ENCODE measurements at places on chromosomes 3 and 15.

- DNase-seq, result no peak
Observed at GRCh38 chr3:43923104-43923882, 232.6 kb downstream of the ABHD5 start.

- DNase-seq, result peak; percentile 98
Observed at GRCh38 chr3:23071758-23072157, 131.4 kb upstream of the UBE2E2 start.

- DNase-seq, result peak; percentile 75
Observed at GRCh38 chr3:42780892-42781700, 8.0 kb upstream of the CCDC13 start.

GRCh38 chr3:45509768-45510129 lies 84.8 kb upstream of the LIMD1 start:
- no peak for DNase-seq

- no peak for DNase-seq
Observed at GRCh38 chr3:128353991-128354687, 112.6 kb downstream of the DNAJB8 start.

- DNase-seq, result no peak
Observed at GRCh38 chr3:119018690-119019463, 15.8 kb downstream of the IGSF11 start.

GRCh38 chr3:157098823-157099185 lies 61.1 kb downstream of the CCNL1 start:
- DNase-seq, result no peak

- DNase-seq, result peak; percentile 52
Observed at GRCh38 chr3:79086514-79086913, 681.3 kb downstream of the ROBO1 start.

DNA sequence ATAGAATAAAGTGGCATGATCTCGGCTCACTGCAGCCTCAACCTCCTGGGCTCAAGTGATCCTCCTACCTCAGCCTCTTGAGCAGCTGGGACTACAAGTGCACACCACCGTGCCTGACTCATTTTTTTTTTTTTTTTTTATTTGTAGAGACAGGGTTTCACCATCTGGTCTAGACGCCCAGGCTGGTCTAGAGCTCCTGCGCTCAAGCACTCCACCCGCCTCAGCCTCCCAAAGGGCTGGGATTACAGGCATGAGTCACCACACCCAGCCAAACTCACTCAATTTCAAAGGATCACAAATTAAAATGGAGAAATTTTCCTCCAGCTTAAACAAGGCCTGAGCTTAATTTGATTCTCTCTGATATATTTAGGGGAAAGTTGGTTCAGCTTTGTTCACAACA lies 27.3 kb upstream of the NMB start:
- DNase-seq, result peak; percentile 80

DNA sequence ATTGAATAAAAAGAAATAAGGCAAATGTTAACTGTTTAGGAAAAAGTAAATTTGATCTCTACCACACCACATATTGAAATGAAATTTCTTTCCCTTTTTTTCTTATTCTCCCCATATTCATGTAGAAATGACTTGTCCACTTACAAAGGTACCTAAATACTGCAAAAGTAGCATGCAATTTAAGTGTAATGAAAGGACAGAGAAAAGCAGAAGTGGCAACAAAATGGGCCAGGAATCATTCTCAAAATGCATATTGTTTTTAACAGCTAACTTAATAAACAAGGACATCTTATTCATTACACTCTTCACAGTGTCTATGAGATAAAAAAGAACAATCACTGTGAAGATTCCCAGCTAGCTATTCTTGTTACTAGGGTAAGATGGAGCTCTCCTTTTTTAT lies 40.6 kb upstream of the FGF7 start:
- DNase-seq, result no peak

DNA sequence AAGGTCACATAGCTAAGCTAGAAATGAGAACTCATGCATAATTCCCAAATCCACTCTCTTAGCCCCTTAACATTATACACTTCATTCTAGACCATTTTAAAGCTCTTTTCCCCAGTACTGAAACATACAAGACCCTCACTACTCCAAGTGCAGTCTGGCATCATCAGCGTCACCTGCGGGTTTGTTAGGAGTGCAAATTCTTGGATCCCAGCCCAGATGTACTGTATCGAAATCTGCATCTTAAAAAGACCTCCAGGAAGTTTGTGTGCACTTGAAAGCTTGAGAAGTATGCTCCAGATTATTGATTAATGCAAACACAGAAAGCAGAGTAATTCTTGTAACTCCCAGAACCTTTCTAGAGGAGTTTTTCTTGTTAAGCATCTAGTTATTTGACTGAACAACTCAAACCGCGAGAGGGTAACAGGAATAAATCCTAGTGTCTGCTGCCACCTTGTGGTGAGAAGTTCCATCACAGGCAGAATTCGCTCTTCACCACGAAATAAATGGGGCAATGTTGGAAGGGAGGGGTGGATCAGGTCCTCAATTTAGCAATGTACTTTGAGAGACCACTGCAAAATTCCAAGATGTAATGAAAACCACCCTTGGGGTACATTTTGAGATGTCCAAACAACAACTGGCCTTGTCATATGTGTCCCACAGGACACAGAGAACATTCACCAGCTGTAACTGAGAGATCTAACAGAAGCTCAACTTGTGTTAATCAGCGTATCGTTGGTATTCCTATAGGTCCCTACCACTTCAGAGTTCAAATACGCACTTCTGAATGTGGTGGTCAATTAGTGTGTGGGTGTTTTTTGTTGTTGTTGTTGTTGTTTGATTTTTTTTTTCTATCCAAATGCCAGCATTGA lies 583 bp upstream of the C3orf49 start:
- peak; percentile 59 for DNase-seq

GRCh38 chr3:190205739-190206138 lies 85.0 kb upstream of the P3H2 start:
- peak; percentile 96 for DNase-seq

GRCh38 chr3:115148142-115148790 lies 1.2 kb upstream of the ZBTB20 start:
- no peak for DNase-seq

DNA sequence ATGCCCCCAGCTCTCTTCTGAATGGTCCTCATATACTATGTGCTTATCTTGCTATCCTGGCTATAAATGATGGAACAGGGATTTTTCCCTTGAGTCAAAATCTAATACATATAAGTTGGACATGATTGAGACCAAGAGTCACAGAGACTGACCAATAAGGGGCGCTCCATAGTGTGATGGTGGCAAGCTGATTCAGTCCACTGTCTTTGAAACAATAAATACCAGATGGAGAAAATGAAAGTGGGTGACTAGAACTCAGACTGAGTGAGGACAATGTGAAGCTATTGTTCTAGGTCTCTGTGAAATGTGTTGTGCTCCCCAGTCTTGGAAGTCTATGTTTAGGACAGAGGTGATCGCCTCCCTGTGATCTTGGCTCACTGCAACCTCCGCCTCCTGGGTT lies 10.6 kb upstream of the FSTL1 start:
- DNase-seq, result no peak
